Activated T-cell treated with anti-CD3 and anti-CD28 coated beads for 24 hours (primary cell): ENCODE measurements at places on chromosomes 2 and 18.

GRCh38 chr2:217409949-217410680, 550.3 kb upstream of the TNP1 start:
- no peak for DNase-seq

- no peak for DNase-seq
Measured at GRCh38 chr18:28050545-28050944, 126.4 kb downstream of the CDH2 start.

DNA sequence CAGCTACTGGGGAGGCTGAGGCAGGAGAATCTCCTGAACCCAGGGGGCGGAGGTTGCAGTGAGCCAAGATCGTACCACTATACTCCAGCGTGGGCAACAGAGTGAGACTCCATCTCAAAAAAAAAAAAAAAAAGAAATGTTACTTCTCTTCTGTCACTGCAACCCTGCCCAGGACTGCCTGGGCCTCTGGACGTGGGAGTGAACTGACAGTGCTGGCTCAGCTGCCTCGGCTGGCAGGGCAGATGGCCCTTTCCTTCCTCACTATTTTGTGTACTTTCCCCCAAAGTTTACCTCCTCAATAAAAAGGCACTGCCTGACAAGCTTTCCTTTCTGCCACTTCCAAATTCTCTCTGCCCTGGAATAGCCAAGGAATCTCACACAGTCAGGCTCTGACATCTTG, 12.5 kb upstream of the GPR155 start:
- DNase-seq: no peak

DNA sequence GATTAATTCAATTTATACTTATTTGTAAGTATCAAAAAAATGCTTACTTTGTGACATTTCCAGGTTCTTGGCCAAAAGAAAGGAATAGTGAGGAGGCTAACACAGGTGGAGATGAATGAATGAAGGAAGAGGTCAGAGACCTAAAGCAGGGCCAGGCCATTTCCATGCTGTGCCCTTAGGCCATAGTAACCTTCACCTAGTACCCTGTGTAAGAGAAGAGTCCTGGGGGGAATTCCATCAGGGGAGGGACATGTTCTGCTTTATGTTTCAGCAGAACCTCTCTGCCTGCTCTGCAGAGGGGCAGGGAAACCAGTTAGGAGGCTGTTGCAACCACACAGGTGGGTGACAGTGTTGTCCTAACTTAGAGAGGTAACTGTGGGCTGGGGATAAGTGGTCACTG, 204.2 kb upstream of the CDH20 start:
- DNase-seq: no peak

GRCh38 chr2:216090369-216090786, 8.7 kb downstream of the TMEM169 start:
- no peak for DNase-seq

- no peak for DNase-seq
Measured at GRCh38 chr2:85183479-85183878, 50.3 kb downstream of the TCF7L1 start.

- no peak for DNase-seq
Measured at GRCh38 chr2:239576784-239577685, 176.2 kb upstream of the HDAC4 start.

- no peak for DNase-seq
Measured at GRCh38 chr2:238159071-238159539, 335 bp downstream of the ERFE start.

DNA sequence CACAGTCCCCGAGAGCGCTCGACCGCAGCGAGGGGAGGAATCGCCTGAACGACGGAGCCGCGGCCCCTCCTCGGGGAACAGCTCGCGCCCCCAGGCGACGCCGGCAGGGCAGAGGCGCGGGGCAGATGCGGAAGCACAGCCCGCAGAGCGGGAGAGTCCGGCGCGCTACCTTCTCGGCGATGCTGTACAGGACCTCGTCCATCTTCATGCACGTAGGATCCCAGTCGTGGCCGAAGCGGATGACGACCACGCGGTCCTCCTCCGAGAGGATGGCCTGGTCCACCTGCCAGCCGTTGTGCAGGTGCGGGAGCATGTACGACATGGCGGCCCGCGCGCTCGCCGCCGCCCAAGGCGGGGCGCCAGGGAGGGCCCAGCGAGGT, 302 bp downstream of the TXNL4A start:
- peak; percentile 39 for DNase-seq

DNA sequence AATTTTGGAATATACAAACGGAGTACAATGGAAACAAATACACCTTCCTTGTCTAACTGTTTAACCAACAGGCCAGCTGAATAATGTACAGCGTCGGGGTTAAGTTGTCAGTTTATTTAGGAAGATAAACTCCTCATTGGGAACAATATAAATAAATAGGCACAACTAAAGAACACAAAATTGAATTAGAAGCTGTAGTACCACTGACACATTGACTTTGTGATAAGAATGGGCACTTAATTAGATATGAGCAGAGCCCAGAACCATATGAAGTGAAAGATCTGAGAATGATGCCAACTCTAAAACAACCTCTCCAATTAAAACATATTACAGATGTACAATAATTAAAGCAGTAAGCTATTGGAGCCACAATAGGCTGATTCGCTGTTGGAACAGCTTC, 44.4 kb downstream of the CCDC68 start:
- DNase-seq: no peak

- no peak for DNase-seq
Measured at GRCh38 chr2:210363261-210363660, 48.3 kb upstream of the MYL1 start.

DNA sequence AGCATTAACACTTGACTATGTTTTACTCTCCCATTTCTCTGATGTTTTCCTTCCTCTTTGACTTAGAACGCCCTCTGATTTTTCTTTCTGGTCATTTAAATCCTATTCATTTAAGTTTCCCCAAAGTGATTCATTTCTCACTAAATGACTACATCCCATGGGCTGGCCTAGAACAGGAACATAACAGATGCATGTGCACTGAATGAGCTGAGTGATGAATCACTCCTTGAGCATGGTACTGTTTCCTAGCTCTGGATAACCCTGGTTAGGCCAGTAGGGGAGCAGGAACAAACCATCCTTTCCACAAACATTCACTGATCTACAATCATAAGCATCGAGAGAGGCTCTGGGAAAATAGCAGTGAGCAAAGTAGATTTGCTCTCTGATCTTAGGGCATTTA, 221.9 kb upstream of the SETBP1 start:
- no peak for DNase-seq

DNA sequence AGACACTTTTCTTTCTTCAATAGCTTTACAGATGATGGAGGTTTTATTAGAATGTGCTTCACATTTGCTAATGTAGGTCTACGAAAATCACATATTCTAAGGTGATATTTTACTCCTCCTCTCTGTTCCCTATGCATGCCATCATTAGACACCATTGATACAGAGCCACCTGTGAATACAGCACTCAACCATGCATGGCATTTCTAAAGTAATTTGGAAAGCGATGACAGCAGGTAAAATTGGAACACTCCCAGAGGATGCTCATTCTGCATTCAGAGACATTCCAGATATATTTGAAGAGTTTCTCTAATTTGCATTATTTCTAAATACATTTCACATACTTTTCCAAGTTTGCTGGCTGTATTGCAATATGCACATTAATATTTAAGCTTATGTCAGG, 65.3 kb upstream of the RIT2 start:
- DNase-seq: no peak

DNA sequence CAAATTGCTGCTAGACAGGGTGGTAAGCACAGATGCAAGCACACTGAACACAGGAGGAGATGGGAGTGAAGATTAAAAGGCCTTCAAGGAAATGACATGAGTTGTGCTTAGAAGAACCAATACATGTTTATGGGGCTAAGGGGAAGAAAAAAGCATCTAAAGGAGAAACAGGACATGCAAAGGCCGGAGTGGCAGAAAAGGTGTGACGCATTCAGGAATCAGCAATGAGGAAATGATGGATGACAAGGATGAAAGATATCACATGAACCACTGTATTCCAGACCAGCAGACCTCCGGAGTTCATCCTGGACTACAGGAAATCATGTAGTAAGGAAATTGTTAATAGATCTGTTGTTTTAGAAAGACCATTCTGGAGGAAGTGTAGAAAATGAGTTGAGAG, 42.8 kb downstream of the PPP4R1 start:
- DNase-seq: no peak

- no peak for DNase-seq
Measured at GRCh38 chr2:186912979-186913378, 64.0 kb upstream of the ZSWIM2 start.

DNA sequence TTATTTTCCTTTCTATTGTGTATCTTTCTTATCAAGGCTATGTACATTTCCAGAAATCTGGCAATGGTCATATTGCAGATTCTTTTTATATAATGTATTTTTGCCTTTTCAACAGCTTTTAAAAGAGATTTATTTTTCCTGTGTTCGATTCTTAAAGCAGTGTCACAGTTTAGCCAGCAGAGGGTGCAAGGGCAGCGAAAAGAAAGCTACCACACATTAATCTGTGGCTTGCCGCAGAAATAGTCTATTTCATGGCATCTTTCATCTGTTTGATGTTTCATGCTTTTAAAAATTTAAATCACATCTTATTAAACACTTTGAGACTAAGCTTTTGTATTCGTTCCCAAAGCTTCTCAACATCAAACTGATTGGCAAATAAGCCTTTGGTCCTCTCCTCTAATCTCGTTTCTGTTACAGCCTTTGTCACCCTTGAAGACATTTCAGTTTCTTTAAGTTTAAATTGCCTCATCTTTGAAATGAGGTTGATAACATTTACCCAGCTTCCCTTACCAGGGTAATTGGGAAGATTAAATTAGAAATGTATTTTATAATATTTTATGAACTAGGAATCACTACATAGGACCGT, 73.3 kb downstream of the PIK3C3 start:
- no peak for DNase-seq

- no peak for DNase-seq
Measured at GRCh38 chr2:194062401-194062800, 1594.6 kb upstream of the SLC39A10 start.

GRCh38 chr2:27720004-27720551, 51.4 kb upstream of the MRPL33 start:
- peak; percentile 55 for DNase-seq

- no peak for DNase-seq
Measured at GRCh38 chr18:63974991-63975390, 5.1 kb downstream of the SERPINB8 start.

DNA sequence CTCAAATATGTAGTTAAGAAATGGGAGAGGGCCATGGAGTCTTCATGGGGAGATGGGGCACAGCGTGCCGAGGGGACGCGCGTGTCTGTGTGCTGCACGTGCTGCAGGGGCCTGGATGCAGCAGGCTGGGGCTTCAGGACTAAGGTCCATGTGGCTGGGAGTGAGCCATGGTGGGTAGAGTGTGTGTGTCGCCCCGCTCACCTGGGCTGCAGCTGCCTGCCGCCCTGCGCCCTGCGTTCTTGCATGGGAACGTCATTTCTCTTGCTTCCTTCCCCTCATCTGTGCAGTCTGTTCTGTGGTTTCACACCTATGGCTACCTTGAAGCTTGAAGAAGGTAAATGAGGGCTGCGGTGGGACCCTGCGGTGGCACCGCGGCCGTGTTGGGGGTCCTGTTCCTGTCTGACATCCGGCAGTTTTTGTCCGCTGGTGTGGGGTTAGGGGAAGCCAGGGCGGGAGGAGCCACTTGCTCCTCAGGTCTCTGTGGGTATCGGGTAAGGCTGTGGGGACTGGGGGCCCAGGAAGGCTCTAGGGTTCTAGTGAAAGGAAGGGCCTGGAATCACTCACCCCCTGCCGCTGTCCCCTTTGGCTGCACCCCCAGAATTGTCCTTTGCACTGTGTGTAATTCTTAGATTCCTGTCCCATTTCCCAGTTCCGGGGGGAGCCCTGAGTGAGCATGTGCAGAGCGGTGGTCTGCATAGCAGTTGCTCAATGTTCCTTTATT, 54.1 kb upstream of the HS6ST1 start:
- DNase-seq: no peak

- DNase-seq: no peak
Measured at GRCh38 chr18:77079954-77080682, 52.5 kb downstream of the MBP start.

GRCh38 chr2:163662141-163662780, 73.5 kb downstream of the FIGN start:
- DNase-seq: no peak

DNA sequence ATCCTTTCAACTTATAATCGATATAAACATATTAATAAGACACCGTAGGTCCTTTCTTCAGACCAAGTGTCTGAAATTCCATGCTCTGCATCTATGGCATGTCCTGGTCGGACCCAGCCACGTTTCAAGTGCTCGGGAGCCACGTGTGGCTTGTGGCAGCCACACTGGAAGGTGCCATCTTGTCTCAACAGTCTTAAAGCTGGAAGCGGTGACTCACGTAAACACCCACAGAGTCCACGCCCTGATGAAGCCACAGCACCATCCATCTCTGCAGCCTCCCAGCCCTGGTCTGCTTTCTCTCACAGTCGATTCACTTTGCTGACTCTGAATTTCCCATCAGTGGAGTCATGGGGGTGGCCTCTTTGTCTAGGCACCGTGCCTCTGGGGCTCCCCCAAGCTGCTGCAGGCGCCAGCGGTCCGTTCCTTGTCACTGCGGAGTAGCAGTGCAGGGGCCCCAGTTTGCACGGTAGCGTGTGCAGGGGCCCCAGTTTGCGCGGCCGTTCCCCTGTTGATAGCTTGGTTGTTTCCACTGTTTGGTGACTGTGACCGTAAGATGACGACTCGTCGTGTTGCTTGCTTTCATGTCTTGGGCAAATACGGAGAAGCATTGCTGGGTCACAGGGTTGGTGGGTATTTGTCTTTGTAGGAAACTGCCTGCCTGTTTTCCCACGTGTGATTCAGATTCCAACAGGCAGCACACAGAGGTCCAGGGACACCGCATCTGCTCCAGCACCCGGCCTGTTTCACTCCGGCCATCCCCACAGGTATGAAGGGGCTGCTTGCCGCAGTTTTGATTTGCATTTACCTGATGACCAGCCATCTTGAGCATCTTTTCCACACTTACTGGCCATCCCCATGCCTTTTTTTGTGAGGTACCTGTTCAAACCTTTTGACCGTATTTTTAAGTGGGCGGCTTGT, 240.3 kb downstream of the HDAC4 start:
- DNase-seq: no peak

DNA sequence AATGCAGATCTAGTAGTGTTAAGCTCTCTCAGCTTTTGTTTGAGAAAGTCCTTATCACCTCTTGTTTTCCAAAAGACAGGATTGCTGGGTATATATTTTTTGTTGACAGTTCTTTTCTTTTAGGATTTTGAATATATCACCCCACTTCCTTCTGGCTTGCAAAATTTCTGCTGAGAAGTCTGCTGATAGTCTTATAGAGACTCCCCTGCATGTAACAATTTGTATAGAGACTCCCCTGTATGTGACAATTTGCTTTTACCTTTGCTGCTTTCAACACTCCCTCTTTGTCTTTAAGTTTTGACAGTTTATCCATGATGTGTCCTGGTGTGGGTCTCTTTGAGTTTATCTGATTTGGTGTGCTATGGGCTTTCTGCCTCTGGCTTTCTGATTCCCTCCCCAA, 115.0 kb upstream of the CCDC85A start:
- DNase-seq: no peak

DNA sequence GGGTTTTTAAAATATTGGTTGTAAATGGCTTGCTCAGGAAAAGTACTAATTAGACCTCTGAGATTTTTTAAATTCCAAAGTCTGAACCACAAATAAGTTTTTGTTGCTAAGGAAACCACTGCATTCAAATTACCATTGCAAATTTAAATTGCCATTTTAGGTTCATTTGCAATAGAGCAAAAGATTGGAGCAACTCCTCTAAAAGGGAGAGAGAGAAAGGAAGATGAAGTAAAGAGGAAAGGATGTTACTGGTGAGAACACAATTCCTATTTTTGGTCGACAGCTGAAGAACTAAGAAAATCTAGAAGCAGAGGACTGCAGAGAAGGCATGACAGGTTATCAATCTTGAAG, 74.9 kb downstream of the FOXI3 start:
- DNase-seq: no peak

GRCh38 chr2:118010473-118010872, 3.4 kb downstream of the CCDC93 start:
- no peak for DNase-seq

GRCh38 chr2:238527565-238527964, 100.8 kb downstream of the ASB1 start:
- no peak for DNase-seq
